T47D (cell line): ENCODE measurements at places on chromosomes 11 and 22.

- DNase-seq: no peak
Measured at GRCh38 chr11:19693146-19693545, 19.5 kb upstream of the NAV2 start.

- no peak for DNase-seq
Measured at GRCh38 chr11:77999446-78000030, 5.1 kb upstream of the INTS4 start.

DNA sequence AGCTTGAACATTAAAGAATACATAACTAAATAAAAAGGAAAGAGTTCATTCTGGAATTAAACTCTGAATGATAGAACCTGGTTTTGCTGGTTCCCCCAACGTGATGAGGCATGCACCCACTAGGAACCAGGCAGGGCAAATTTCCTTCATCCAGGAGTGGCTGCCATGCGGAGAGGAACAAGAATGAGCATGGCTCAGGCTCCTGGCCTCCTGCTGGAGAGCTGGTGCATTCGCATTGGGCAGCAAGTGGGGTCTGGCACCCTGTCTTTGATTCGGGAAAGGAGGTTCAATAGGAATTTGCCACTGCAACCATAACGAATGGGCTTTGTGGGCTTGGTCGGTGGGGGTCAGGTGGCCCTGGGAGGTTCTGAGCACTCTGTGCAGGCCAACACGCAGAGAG is 169.8 kb upstream of the TENM4 start:
- DNase-seq: no peak

DNA sequence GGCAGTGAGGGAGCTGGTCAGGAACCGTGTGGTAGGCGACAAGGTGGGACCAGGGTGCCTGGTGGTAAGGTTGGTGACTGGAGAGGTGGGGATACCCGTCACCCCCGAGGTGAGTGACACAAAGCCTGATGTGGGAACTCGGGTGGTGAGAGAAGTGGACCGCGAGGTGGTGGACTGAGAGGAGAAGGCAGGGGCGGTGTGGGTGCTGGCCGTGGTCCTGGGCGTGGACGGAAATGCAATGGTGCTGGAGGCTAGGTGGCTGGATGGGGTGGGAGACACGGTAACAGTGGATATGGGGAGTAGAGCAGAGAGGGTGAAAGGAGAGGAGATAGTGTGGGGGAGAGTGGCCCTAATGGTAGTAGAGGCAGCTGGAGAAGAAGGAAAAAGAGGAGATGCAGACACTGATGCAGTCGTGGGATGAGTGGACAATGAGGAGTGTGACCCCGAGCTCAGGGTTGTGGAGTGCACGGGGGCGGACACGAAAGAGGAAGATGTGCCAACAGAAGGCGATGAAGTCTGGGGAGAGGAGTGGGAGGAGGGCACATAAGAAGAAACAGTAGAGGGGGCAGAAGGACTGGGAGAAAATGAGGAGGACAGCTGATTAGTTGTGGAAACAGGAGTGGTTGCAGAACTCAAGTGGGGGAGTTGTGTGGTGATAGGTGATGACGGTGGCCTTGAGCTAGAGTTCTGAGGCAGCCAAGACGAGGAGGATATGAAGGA is 20.5 kb downstream of the MUC6 start:
- DNase-seq: no peak

- DNase-seq: no peak
Measured at GRCh38 chr11:87444993-87445392, 407.3 kb downstream of the TMEM135 start.

DNA sequence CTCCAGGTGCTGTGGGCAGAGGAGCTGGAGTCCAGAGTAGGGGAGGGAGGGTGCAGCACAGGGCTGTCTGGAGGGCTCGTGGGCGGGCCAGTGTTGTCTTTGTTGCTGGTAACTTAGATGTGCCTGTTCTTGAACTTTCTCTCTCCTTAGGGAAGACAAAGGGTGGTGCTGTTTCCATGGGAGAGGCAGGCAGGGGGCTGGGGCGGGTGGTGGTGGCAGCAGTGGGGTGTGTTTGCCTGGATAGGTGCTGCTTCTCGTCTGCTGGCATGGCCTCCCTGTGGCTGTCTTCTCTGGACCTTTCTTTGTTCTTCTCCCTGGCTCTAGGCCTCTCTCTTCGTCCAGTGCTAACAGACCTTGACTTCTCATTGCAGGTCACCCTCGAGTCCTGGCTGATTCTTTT is 8.5 kb downstream of the SIDT2 start:
- DNase-seq: no peak

DNA sequence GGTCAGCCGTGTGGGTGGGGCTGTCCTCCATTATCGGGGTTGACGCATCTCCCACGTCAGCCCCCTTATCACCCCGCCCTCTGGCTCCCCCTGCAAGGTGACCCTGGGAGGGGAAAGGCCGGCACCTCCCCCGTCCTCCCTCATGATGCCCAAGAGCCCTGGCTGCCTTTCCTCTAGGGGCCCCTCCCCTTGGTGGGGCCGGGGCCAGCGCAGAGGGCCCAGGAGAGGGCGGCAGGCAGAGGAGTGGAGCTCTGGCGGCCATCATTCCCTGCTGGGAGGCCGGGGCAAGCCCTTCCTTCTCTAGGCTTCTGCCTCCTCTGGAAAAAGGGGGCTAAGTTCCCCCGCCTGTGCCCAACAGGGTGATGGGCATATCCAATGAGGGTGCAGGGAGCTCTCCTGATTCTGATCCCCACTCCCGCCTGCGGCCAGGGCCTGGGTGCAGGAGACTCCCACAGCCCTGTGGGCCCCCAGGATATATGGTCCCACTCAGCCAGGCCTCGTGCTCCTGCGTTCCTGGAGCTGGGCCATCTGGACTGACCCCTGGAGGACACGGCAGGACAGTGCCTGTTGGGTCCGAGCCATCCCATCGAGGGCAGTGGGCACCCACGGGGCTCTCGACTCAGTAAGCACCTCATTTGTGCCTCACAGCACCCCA is 12.3 kb downstream of the MYRF start:
- DNase-seq: no peak

GRCh38 chr11:92198268-92198667 is 26.4 kb upstream of the FAT3 start:
- no peak for DNase-seq

DNA sequence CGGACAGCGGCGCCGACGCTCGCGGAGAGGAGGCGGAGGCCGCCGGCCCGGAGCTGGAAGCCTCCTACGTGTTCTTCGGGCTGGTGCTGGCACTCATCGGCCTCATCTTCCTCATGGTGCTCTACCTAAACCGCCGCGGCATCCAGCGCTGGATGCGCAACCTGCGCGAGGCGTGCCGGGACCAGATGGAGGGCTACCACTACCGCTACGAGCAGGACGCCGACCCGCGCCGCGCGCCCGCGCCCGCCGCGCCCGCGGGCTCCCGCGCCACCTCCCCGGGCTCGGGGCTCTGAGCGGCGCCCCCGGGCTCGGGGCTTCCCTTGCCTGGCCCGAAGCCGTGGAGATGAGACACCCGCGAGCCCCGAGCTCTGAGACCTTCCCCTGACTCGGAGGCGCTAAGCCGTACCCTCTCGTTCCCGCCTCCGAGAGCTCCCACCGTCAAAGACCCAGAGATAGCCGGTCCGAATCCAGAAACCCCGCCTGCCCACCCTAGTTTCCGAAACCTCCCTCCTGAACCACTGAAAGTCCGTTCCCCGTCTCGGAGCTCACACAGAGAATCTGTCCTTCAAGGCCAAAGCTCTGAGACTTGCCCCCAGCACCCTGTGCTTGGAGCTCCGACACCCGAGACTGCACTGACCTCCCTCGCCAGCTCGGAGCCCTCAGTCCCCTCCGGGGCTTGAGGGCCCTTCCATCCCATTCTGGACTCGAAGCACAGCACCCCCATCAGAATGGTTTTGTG is 1.5 kb downstream of the TPBGL start:
- DNase-seq: no peak

GRCh38 chr11:74480688-74481417 is 12.7 kb downstream of the LIPT2 start:
- no peak for DNase-seq

DNA sequence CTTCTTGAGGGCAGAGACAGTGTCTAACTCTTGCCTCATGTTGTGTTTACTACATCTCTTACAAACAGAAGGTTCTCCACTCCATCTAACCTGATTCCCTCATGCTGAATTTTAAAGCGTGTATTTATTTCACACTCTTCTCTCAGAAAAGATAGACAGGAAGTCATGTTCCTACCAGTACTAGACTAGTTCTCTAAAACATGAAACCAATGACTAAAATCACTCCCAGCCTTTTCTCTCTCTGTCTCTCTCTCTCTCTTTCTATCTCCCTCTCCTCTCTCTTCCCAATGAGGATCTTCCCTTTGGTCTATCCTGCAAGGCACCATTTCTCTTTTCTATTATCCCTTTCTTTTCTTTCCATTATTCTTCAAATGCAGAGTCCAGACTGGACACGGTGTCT is 391.9 kb upstream of the CADM1 start:
- no peak for DNase-seq

GRCh38 chr22:30235687-30236170 is 10.8 kb downstream of the LIF start:
- DNase-seq: no peak
